Suppressor macrophage treated with lipopolysaccharide for 1 hour (primary cell): ENCODE measurements at places on chromosomes 5 and 9.

GRCh38 chr9:89372230-89372816 is 54.0 kb downstream of the SECISBP2 start:
- no peak for DNase-seq

GRCh38 chr9:110124439-110124838 is 83.5 kb downstream of the C9orf152 start:
- DNase-seq: no peak

GRCh38 chr5:79418276-79418675 is 95.7 kb downstream of the HOMER1 start:
- DNase-seq: no peak

GRCh38 chr5:72295539-72295938 is 24.5 kb downstream of the MRPS27 start:
- DNase-seq: no peak

DNA sequence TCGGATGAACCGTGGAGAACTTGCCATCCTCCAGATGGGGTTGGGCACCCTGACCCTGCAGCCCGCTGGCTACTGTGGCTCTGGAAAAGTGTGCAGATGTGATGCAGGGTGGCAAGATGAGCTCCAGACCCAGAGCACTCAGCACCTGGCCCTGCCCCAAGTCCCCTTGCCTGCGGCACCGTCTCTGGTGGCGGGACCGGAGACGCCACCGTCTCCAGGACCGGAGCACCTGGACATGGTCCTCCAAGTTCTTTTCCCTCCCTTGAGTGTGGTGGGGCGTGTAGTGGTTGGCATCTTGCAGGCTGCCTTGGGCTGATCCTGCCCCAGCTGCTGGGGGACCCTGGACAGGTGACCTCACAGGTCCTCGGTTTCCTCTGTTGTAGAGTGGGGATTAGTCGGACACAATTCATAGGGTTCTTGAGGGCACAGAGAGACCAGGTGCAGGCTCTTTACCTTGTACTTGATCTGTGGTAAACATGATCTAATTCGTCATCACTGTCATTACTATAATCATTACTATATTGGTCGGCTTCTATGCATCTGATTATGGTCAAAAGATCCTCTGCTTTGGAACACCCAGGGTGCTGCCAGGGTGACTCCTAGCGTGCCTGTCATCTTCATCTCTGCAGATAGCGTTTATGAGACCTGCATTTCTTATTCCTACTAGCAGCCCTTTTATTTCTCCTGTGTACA is 83.5 kb downstream of the COL5A1 start:
- DNase-seq: no peak
